Stimulated activated CD8-positive, alpha-beta memory T cell treated with anti-CD3 and anti-CD28 coated beads, Interleukin-4, amount 100 ng/mL, for 4 hours (primary cell): ENCODE measurements at places on chromosomes 4 and X.

DNA sequence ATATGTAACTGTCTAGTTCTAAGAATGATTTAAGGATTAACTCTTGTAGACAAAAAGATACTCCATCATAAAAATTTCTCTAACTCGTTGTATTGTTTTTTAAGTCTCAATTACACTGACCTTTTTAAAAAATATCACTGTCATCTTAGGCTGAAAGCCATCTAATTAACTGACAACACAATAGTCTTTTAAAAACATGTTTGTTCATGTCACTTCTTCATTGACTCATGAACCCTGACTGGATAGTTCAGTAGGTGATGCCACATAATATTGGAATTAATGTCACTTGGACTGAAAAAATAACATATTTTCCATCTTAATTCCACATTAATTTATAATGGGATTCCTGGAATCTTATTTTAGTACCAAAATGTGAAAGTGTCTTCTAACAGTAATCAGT lies 179.3 kb downstream of the ADGRL3 start:
- DNase-seq: no peak

DNA sequence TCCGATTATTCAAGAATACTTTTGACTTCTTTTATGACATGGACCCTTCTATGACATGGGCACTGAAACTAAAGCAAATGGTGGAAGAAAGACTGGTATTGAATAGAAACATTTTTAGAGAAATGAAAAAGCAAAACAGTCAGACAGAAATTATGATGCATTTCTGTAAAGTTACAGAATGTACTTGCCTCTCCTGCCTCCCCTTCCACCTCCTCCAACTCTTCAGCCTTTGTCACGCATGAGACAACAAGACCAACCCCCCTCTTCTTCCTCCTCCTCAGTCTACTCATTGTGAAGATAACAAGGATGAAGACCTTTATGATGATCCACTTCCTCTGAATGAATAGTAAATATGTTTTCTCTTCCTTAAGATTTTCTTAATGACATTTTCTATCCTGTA lies 46.3 kb upstream of the HUWE1 start:
- no peak for DNase-seq

DNA sequence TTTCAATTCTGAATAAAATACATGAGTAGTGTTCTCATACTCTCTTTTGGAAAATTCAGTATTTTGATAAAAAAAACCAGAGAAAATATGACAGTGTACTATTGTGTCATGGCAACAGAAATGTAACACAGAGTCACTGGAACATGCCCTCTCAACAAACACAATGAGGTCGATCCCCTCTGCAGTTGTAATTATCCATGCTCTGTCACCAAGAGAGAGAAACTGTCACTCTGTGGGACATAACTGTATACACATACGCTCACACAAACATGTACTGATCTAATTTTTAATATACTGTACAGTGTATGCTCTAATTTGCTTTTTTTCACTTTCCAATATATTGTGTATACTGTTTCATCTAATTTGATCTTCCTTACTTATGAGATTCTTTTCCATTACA lies 1136.8 kb upstream of the TENM3 start:
- DNase-seq: no peak

DNA sequence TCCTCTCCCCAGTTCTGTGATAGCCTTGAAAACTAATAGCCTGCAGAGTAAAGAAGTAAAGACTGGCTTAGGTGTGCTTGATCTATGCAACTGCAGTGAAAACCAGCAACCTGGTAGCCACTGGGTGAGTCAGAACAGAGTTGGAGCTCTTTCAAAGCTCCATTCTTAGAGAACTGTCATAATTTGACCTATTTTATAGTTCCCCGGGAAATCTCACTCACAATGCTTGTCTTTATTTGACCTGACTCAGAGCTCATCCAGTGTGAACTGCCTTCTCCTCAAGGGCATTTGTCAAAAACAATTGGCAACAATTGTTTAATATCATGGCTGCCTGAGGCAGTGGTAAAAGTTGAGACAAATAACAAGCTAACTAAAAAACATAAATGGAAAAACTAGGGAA lies 213.0 kb upstream of the NHS start:
- no peak for DNase-seq

DNA sequence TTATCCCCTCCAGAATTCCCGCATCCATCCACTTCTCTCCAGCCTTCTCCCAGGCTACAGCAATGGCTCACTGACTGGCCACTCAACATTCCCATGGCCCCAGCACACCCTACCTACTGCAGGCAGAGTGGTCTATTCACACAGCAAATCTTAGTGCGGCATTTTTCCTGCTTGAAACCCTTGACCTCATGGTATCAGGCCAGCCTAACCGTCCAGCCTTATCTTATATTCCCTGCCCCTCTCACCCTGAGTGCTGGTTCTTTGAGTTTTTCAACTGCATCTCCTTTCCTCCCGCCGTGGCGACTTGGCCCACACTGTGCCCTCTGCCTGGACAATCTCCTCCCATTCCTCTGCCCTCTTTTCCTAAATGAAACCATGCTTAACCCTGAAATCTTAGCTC lies 10.0 kb upstream of the S100G start:
- DNase-seq: no peak

GRCh38 chrX:29299684-29300083 lies 712.4 kb downstream of the IL1RAPL1 start:
- DNase-seq: no peak

- DNase-seq: no peak
Measured at GRCh38 chr4:99610605-99611175, 36.1 kb downstream of the MTTP start.

DNA sequence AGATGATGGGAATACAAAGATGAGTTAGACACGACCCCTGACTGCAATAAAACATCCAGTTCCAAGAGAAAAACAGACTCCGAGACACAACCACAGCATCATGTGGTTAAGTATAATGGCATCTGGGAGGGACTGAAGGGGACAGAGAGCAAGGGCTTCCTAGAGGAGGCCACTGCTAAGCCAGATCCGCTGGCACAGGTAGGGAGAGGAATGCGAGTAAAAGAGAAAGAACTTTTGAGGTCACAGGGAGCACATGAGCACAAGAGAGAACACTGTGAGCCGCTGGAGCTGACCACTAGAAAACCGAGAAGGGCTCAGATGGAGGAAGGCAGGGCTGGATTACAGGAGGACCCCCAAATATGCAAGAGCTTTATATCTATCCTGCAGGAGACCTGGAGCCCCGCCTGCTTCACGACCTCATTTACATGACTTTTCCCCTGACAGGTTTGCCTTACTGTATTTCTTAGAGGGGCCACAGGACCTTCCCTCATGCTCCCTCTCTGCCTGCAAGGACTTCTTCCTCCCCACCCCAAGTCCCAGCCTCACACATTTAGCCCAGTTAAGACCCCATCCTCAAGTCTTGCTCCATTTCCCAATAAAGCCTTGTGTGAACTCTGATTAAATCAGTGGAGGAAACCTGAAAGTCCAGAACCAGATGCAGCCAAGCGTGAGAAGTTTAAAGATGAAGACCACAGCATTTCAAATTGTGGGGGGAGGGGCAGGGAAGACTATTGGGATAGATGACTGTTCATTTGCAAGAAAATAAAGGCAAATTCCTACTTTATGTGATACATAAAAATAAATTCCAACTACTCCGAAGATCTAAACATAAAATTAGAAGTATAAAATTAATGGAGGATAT lies 29.6 kb downstream of the MFAP3L start:
- DNase-seq: no peak

DNA sequence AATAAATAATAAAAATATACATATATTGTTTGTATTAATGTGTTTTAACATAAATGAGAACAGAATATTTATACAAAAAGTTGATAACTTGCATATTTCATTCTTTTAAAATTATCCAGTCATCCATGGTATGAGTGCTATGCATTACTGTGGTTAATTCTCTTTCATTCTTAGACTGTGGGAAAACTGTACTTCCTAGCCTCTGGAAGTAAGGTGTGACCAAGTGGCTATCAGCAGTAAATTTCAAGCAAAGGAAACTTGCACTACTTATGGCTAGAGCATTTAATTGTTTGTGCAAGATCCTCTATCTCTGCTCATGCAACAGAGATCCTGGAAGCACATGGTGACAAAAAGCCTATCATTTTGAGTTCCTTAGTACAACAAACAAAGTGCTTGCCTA lies 1054.5 kb upstream of the PABPC4L start:
- DNase-seq: no peak

DNA sequence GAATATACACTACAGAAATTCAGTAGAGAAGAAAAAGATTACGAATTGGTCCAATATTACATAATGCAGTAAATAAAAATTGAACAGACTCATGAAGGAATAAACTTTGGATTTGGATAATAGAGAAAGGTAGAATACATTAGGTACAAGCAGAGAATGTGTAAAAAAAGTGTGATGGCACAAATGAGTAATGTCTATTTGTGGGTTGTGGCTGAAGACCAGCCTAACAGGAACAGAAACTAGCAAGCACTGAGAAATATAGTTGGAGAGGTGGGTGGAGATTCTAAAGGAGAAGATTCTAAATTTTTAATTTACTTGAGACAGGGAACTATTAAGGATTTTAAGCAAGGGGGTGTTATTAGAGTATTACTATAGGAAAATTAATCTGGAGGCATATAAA lies 15.2 kb upstream of the CLOCK start:
- no peak for DNase-seq

GRCh38 chrX:139924696-139925095 lies 8.2 kb downstream of the ATP11C start:
- DNase-seq: no peak

DNA sequence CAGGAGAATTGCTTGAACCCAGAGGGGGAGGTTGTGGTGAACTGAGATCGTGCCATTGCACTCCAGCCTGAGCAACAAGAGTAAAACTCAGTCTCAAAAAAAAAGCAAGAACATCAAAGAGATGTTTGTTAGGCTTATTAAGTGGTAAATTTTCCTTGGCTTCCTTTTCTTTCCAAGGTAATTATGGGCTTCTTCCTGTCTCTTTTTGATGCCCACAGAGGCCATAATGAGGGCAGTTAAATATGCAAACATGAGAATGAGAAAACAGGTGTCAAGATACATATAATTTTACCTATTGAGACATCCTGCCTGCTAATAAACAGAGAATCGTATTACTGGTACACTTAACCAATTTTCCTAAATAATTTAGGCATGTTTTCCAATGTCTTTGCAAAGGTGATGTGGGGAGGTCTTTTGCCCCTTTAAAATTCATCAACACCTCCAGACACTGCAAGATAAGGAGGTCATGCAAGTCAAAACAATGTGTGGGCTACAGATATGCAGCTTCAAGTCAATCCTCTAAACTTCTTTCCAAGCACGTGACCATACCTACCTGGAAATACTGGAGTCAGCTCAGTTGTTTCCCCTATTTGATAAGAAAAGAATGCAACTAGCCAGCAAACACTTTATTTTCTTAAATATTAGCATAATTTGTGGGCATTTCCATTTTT lies 2.7 kb downstream of the SLC39A8 start:
- no peak for DNase-seq

- no peak for DNase-seq
Measured at GRCh38 chrX:23901060-23901459, 6.7 kb downstream of the APOO start.

GRCh38 chrX:74259885-74260491 lies 44.0 kb upstream of the ZCCHC13 start:
- DNase-seq: no peak

DNA sequence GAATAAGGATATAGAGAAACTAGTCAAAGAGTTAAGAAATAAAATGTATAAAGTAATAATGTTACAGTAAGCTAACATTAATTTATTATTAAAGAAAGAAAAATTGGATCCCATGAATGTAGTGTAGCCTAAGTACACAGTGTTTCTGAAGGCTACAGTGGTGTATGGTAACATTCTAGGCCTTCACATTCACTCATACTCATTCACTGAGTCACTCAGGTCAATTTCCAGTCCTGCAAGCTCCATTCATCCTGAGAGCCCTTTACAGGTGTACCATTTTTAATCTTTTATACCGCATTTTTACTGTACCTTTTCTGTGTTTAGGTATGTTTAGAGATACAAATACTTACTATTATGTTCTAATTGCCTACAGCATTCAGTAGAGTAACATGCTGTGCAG lies 120.6 kb upstream of the AGA start:
- no peak for DNase-seq

DNA sequence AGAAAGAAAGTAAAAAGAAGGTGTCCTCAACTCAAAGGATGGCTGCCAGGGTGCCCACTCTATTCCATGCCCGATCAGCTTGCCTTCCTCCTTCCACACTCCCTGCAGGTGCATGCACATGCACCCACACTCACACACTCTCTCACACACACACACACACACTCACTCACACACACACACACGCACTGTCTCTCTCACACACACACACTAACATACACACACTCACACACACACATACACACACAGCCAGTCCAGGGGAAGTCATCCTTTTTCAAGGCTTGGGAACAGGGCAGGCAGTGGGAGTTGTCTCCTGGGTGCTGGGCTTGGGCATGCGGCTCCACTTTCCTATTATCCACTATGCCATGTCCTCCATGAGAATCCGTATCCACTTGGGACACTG lies 50.4 kb downstream of the CRMP1 start:
- no peak for DNase-seq

DNA sequence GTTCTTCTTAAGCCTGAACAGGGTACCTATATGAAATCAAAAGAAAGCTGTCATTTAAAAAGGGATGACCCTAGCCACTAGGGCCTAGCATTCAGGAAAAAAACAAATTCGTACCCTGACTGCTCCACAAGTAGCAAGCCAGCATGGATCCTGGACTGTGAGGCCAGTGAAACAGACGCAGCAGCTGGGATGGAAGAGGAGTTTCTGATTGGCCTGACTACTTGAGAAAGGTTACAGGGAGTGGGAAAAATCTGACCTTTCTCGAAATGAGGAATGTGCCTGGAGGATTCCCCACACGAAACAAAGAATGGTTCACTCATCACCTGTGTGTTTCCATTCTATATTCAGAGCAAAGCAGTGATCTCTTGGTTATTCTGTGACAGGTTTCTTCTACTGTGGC lies 87.6 kb upstream of the JADE1 start:
- no peak for DNase-seq

DNA sequence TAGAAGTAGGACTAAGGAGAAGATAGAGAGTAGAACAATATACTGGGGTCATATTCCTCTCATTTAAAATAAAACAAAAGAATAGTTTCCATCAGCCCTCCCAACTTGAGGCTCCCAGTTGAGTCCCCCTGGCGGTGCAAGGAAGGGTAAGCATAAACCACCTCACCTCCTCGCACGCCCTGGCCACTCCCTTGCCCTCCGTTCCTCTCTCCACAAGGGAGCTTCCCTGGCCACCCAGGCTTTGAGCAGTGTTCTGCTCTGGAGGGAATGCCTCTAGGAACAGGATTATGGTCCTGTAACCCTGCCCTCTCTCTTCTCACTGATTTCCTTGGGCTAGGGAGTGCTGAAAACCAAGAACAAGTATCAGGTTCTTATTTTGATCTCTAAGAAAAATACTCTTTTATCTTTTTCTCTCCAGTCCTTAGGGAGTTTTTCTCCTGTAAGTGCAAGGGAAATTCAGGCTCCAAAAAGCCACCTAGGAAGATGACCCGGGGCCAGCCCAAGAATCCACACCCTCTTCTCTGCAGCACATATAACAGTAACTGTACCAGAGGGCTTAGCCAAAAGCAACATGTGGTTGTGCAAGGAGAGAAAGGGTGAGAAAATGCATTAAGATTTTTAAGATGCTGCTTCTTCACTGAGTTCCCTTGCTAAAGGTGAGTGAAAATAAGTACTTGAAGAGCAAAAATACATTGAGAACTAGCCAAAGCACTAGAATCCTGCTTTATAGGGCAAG lies 69.9 kb downstream of the USP38 start:
- no peak for DNase-seq
